NCI-H187 treated with DMSO at 0.1 percent for 48 hours (cell line): ENCODE measurements at places on chromosomes 1 and 21.

- DNase-seq, result no peak
Observed at GRCh38 chr1:223645903-223646302, 19.6 kb downstream of the CAPN8 start.

DNA sequence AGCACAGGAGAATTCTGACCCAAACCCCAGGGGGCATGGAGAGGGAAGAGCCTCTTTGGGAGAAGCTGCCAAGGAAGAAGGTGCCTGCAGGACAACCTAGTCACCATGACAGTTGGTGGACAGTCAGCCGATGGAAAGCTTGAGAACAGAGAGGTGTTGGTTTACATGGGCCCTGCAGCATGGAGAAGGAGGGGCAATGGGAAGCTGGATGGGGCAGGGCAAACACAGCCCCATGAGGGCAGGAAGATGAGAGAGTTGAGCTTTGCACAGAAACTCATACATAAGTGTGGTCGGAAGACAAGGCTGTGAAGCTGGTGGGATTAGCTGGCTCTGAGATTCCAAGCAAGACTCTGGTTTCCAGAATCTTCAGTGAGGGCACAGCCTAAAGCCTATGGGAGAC lies 6.6 kb upstream of the SLC5A9 start:
- no peak for DNase-seq

GRCh38 chr21:28375708-28376385 lies 616.8 kb downstream of the LTN1 start:
- DNase-seq, result no peak

DNA sequence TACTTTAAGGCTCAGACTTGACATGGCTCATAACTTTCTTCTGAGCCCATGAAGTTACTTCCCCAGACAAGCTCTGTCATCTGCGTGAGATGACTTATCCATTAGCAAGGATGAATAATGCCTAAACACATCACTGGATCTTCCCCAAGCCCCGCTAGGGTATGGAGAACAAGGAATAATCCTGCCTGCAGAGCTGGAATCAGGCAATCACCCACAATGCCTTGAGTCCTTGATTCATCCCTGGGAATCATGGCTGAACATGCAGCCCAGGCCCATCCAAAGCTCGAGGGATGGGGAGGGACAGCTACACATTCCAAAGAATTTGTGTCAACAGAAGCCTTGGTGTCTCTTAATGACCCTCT lies 131.7 kb downstream of the PSMG1 start:
- no peak for DNase-seq

DNA sequence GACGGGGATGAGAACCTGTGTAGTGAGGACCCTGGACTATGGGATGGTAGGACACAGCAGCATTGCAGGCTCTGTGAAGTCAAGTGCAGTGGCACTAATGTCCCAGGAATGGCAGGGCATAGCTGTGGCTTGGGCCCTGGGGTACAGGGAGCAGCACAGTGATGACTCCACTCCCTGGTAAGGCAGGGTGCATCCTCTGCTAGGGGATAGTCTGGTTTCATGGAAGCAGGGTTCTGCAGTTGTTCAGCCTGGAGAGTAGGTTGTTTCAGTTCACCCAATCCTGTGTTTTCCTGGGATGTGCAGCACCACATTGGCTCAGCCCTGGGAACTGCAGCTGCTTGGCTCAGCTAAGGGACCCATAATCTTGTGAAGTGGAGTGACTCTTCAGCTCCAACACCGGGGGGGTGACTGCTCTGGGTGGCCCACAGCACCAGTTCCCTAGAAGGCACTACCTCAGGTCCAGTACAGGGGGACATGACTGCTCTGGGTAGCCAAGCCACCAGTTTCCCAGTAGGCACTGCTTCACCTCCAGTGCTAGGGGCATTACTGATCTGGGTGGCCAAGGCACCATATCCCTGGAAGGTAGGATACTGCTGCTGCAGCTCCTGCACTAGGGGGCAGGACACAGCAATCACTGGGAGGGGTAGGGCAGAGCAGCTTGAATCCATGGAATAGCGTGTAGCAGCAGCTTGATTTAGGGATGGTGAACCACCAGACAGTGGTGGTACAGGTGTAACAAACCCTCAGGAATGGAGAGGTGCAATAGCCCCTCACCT lies 15.3 kb upstream of the C1orf185 start:
- DNase-seq, result no peak

GRCh38 chr1:224700918-224701531 lies 84.9 kb downstream of the CNIH3 start:
- no peak for DNase-seq

GRCh38 chr1:160222546-160222945 lies 17.4 kb downstream of the PEA15 start:
- no peak for DNase-seq

- DNase-seq, result no peak
Observed at GRCh38 chr1:41580021-41580420, 95.5 kb upstream of the EDN2 start.

- peak; percentile 14 for DNase-seq
Observed at GRCh38 chr1:40980453-40981121, 1.1 kb downstream of the CTPS1 start.

DNA sequence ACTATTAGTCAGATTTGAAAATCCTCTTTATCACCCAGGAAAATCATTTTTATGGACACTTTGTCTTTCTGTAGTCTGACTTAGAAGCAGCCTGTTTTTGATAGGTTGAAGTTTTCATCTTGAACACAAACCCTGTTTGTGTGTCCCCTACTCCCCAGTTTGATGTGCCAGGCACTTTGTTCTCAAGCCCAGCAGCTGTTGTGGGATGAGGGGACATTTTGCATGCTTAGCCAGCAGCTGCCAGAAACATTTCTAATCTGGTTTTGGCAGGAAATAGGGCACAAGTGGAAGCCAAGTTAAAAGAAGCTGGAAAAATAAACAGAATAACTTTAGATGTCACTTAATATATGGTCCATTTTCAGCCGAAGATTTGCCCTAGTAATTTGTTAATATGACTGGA lies 29.9 kb downstream of the ACTN2 start:
- DNase-seq, result no peak

DNA sequence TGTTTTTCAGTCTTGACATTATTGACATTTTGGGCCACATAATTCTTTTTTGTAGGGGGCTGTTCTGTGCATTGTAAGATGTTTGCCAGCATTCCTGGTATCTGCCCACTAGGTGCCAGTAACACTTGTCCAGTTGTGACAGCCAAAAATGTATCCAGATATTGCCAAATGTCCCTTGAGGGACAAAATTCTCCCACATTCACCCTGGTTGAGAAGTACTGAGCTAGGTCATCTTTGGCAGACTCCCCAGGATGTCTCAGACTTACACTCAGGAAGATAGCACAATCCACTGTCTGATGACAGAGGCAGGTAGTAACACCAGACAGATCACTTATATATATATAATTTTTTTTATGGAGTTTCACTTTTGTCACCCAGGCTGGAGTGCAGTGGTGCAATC lies 5.9 kb downstream of the CD48 start:
- no peak for DNase-seq

DNA sequence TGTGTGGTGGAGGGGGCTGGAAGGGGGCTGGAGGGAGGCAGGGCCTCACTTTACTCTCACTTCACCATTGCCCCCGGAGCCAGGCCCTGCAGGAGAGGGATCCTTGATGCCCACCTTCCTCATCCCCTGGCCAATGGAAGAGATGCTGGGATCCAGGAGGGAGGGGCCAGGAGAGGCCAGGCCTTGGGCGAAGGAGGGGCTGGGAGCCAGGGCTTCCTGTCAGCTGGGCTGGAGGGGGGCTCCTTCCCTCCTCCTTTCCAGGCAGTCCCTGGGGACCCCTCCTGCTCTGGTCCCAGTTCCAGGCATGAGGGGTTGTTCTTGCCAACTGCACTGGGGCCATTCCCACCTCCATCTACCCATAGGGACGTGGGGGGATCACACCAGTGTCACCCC lies 5.7 kb downstream of the AHDC1 start:
- no peak for DNase-seq

- DNase-seq, result no peak
Observed at GRCh38 chr1:74673351-74674111, at the start of gene ERICH3. Gene ERICH3, minus strand, starts transcription at chr1:74673792. Its CDS starts 273 bp downstream, at chr1:74673519.

GRCh38 chr1:161973924-161974845 lies 49.5 kb downstream of the OLFML2B start:
- DNase-seq, result no peak

- DNase-seq, result no peak
Observed at GRCh38 chr1:219323426-219323825, 149.7 kb downstream of the LYPLAL1 start.
